Right renal cortex interstitium (tissue), 3 donors: ENCODE measurements at places on chromosomes 1 and 21.

GRCh38 chr1:48030696-48031365 lies 33.6 kb upstream of the TRABD2B start:
- DNase-seq: no peak

DNA sequence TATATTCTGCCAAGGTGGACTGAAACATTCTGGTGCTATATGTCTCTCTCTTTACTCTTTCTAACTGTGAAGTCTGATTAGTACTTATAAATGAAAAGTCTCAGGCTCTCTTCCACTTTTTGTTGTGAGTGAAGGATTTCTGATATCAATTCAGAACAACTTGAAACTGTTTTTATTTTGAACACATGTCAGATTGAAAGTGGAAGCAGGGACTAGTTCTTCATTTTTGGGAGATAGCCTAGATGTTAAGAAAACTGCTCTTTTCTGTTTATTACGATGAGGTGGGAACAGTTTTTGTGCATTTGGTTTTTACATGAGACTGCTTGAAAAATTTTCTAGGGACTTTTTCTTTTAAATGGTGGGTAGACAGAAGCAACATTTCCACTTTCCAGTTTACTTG lies 14.5 kb upstream of the GBP3 start:
- DNase-seq: no peak

- no peak for DNase-seq
These were observed 4.9 kb downstream of the LY9 start for GRCh38 chr1:160800645-160801408.

DNA sequence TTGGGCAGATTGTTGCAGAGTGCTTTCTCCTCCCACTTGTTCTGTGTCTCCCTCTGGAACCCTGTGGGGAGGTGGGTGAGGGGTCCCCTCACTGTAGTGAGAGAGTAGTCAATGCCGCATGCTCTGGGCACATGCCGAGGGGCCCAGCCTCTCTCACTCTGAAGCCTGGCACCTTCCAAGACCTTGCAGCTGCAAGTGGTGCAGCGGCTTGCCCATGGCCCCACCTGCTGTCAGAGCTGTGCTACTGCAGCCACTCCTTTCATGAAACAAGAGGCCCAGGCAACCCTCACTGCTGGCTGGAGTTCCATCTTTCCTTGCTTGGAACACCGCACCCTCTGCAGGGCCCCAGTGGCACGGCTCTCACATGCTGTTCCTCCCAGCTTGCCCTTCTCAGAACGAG lies 58.4 kb upstream of the COL6A1 start:
- peak; percentile 35 for DNase-seq

DNA sequence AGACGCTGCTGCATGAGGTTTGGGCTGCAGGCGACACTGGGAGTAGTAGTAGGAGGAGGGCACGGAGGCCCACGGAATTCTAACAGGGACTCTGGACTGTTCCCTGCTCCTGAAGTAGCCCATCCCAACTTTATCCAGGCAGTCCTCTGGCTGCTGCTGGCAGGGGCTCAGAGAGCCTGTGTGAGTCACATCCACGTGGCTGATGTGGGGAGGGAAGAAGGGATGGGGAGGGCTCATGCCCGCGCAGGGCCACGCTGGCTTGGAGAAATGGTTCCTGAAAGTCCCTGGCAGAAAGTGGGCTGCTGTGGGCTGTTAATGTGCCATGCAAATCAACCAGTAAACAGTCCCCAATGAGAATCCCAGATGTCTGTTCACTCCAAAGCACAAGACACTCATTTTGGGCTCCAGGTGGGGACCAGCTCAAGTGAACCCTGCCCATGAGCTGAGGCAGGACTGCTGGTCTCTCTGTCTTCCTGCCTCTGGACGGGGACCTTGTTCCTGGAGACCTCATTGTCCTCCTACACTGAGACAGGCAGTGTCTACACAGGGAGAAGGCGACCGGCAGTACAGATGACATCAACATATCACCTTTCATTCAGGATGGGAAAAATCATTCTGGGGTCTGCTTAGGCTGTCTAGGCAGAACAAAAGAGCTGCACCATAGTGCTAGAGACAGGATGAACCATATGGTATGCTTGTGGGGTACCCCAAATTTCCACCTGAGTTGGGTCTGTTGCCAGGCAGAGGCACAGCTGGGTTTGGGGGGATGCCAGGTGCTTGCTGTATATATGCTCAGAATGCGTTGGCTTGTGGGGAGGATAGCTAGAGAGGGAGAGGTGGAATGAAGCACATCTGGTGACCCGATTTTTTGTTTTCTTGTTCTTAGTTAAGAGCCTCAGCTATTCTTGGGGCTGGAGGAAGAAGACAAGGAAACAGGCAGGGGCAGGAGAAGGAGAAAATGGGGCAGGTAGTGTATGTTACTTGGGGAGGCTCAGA lies 57.9 kb upstream of the FMOD start:
- DNase-seq: no peak

DNA sequence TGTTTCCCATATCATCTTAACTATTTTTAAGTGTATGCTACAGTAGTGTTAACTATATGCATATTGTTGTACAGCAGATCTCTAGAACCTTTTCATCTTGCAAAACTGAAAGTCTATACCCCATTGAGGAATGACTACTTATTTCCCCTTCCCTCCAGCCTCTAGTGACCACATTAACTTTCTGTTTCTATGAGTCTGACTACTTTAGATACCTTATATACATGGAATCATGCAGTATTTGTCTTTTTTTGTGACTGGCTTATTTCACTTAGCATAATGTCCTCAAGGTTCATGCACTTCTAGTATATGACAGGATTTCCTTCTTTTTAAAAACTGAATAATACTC lies 96.5 kb upstream of the BTG3 start:
- DNase-seq: no peak

DNA sequence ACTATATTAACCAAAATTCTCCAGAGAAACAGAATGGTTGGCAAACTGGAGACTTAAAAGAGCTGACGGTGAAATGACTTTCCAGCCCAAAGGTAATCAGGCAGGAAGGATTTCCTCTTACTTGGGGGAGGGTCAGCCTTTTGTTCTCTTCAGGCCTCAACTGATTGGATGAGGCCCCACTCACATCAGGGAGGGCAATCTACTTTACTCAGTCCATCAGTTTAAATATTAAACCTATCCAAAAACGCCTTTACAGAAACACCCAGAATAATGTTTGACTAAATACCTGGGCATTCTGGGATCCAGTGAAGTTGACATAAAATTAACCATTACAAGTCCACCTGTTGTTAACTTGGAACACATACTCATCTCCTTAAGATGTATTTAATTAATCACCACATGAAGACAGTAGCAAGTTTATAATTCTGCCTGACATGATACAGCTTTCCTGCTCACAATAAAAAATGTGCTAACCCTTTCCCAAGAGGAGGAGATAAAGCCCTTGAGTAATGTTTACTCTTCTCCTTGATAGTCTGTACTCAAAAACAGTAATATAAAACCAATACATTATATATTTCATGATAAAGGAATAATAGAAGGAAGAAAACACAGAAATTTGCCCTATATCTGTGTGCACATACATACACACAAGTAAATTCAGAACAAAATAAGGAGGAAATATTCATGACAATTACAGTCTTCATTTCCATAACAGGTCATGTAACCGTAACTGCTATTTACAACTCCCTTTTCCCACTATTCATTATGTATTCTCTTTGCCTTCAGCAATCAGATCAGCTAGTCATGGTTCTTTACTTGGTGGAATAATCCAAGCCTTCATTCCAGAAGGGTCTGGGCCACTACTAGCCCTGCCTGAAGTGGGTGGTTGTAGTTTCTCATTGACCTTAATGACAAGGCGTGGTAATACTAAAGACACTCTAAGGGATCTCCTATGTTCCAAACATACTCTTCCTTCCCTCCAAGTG lies 107.5 kb upstream of the RUNX1 start:
- no peak for DNase-seq

GRCh38 chr1:96333522-96334235 lies 387.9 kb upstream of the PTBP2 start:
- DNase-seq: no peak

- DNase-seq: no peak
These were observed 334.7 kb downstream of the AMY1C start for GRCh38 chr1:104084380-104084779.
